ENCODE measurements at places on chromosomes 12 and 14. TPM values are rescaled to one million over a fixed set of nuclear protein-coding genes. Genes with fewer than 3 reads are reported as not detected.

Gene RASAL1
- not detected for total RNA-seq

Gene LTBP2
- total RNA-seq, result 264 TPM

DNA sequence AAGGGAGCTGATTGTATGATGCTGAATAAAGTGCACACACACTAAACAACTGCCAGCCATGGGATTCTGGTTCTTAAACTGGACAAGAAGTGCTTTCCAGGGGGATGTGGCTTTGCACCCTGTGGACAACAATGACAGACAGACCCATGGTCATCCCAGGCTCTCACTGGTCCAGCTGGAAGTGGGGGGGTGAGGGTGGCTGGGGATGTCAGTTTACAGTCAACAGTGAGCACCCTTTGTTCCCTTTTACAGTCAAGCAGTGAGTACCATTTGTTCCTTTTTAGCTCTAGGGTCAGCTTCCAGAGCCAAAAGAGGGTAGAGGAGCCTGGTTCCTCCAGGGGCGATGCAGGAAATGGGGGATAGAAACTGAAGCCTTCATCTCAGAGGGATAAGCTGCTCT lies 100.7 kb downstream of the SMOC1 start:
- no peak for DNase-seq

GRCh38 chr12:3752096-3752709 lies 706 bp downstream of the CRACR2A start:
- peak; percentile 45 for DNase-seq

GRCh38 chr14:65472189-65472588 lies 59.7 kb downstream of the FUT8 start:
- no peak for DNase-seq

DNA sequence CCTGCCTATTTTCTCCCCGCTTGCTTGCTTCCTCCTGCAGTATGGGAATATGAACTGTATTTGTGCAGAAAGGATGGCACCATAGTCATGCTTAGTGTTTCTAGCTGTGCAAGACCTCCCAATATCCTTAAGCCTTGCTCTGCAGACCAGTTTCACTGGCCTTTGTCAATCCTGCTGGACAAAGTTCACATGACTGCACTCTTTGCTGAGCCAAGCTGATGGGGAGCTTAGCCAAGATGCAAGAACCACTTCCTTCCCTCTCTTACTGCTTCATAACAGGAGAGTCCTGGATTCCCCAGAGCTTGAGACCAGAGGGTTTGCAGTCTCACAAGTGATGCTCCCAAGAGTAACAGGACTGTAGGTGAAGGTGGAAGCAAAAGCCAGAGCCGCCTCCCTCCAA lies 3.8 kb downstream of the ASIC1 start:
- DNase-seq, result no peak

- DNase-seq, result peak; percentile 31
Observed at GRCh38 chr12:111887926-111888745, 46.1 kb downstream of the MAPKAPK5 start.

- no peak for DNase-seq
Observed at GRCh38 chr14:58920230-58920629, 268.2 kb upstream of the DAAM1 start.

DNA sequence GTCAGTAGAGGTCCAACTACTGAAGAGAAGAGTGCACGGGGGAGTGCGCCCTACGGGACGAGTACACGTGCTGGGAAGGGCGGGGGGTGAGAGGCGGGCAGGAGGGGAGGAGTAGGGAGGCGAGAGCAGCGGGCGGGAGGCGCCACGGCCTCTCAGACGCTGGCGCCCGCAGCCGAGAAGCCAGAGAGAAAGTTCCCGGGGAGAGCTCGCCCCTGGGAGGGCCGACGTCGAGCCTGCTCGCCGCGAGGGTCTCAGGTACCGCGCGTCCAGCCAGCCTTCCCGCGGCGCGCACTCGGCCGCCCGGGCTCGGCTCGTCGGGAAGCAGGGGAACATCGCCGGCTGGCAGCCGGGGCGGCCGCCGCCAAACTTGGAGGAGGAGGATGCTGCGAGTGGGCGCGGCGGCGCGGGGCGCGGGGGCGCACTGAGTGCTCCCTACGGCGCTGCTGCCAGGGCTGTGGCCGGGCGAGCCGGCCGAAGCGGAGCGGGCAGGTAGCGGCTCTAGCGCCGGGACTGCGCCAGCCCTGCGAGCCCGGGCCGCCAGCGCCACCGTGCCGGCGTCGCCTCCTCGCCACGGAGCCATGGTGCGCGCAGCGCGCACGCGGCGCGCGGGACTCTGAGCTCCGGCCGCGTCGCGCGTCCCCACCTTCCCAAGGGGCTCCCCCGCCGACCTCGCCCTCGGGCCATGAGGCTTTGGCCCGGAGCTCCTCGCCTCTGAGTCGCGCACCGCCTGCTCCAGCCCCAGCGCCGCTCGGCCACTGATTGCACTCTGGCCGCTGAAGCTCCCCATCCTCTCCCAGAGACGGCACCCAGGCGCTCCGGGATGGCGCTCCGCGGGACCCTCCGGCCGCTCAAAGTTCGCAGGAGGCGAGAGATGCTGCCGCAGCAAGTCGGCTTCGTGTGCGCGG lies at the start of gene SLC24A4:
TSS of gene SLC24A4 (plus strand) at position 155 of the 905 bp plus-strand sequence. CDS start at position 821, 666 bp downstream.
- DNase-seq, result no peak

- no peak for DNase-seq
Observed at GRCh38 chr12:2267703-2268470, 215.1 kb downstream of the CACNA1C start.

DNA sequence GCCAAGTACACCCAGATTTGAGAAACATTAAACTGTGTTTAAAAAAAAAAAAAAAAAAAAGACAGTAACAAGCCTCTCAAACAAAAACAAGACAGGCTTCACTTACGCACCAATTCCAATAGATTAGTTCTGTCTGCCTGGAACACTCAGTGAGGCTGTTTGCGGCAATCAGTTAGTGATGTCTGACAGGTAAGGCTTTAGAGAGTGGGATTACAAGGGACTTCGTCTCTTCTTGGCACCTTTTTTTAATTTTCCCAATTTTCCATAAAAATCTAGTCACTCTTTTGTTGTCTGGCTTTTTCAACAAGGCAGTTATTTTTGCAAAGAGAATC lies 79.6 kb downstream of the NCOR2 start:
- no peak for DNase-seq

DNA sequence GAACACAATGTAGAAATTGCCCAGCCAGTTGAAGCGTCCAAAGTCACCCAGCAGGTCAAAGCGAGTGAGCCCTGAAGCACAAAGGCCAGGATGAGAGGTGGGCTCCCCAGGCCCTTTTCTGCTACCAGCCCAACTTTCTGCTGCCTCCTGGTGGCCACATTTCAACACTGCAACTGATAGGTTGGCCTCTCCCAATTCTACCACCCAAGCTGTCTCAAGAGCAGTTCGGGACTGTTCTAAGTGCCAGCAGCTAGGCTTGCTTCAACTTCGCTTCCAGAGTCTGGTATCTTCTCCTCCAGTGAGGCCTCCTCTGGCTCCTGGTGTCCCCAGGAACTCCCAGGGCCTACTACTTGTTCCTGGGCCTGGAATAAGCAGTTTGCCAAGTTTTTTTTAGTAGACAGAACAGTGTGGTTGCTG lies 3.4 kb upstream of the DHH start:
- DNase-seq, result peak; percentile 58

DNA sequence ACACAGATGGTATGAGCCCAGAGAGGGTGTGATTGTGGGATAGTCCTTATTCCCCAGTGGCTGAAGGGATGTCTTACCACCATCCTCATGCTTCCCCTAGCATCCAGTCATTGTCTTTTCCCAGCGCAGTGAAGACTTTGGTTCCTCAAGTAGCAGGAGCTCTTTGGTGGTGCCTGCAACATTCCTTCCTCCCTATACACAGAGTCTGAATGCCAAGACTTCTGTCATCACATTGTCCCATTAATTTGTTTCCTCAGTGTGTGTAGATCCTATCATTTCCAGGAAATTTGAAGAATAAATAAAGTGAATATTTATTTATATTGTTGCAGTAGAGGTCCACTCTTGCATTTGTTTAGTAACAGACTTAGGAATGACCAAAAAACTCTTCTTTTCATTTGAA lies 147.2 kb downstream of the DACT1 start:
- no peak for DNase-seq

DNA sequence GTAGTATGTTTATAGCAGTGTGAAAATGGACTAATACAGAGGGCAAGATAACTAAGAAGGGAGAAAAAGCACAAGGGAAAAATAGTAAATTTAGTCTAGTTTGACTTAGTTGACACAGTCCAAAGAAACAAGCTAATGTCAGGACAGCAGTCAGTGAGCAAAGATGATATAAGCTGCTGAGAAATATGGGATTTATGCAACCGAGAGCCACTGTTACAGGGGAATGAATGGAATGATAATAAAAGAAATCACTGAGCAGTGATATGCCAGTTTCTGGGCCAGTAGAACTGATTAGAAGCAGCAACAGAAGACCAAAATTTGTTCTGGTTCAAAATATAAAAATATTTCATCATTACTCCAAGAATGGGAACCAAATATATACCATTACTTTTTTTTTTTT lies 60.1 kb downstream of the R3HDM2 start:
- no peak for DNase-seq

DNA sequence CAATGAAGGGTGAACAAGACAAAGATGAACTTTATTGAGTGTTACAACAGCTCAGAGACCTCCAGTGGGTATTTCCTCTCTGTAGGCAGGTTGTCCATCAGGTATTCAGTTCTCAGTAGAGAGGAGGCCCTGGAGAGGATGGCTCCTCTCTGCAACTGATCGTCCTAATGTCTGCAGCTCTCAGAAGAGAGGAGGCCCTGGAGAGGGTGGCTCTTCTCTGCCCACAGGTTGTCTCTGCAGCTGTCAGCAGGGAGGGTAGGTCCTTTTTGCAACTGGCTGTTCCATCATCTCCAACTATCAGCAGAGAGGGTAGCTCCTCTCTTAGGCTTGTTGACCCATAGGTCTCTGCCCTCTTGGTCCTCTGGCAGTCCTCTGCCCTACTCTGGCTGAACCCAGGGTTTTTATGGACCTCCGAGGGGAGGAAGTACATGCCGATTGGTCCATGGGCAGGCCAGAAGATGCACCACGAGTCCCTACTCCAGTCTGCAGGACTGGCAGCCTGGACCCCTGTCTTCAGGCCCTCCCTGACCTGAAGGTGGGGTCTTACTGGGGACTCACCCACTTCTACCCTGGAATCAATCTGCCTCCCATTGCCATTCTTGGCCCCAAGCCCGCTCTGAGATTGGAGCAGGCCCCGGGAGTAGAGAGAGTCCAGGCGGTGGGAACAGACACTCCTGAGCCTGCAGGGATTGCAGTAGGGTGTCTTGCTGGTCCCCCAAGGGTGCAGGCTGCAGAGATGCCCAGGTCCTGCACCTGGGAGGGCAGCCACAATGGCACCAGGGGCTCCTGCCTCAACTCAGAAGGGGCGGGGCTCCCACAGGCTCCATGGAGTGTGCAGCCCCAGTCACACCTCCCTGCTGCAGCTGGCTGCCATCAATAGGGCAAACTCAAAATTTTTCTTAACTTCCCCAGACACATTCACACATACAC lies 2.3 kb downstream of the TMEM116 start:
- no peak for DNase-seq

Measured in endothelial cell of umbilical vein (primary cell).